Stimulated activated CD4-positive, alpha-beta T cell treated with anti-CD3 and anti-CD28 coated beads, Interleukin-1b, Interleukin-23, amount 100 ng/mL, for 24 hours (primary cell): ENCODE measurements at places on chromosomes 6 and 20.
A peak's percentile ranks its signal among the peaks of the same experiment; 100 is the strongest.

DNA sequence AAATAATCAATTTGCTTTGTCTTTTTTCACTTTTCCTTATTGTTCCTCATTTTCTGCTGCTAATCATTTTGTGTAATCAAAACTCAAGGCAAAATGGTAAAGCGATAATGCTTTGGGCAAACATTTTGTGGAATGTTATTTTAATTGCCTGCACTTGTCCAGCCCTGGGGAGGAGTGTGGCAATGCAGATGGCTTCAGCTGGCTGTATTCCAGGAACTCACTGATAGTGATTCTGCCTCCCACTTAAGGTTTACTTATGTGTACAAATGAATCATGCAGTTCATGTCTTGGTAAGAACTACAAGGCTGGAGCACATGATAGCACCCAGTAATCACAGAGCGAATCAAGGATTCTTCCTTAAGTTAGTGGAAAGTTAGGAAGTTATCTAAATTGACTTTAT is 107.8 kb downstream of the COL19A1 start:
- DNase-seq = no peak

DNA sequence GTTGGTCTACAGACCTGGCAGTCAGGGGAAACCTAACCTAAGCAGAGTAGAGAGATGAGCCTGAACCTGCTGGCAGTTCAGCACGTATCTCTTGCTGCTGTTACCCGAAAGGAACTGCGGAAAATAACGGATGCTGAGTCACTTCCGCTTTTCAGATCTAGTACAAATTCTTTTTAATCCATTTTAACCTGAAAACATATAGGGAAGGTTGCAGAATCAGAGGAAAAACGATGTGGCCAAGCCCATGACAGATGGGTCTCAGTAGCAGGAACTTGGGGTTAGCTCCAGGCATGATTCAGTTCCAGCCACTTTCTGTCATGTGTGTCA is 351.9 kb upstream of the PRND start:
- peak; percentile 4 for DNase-seq

DNA sequence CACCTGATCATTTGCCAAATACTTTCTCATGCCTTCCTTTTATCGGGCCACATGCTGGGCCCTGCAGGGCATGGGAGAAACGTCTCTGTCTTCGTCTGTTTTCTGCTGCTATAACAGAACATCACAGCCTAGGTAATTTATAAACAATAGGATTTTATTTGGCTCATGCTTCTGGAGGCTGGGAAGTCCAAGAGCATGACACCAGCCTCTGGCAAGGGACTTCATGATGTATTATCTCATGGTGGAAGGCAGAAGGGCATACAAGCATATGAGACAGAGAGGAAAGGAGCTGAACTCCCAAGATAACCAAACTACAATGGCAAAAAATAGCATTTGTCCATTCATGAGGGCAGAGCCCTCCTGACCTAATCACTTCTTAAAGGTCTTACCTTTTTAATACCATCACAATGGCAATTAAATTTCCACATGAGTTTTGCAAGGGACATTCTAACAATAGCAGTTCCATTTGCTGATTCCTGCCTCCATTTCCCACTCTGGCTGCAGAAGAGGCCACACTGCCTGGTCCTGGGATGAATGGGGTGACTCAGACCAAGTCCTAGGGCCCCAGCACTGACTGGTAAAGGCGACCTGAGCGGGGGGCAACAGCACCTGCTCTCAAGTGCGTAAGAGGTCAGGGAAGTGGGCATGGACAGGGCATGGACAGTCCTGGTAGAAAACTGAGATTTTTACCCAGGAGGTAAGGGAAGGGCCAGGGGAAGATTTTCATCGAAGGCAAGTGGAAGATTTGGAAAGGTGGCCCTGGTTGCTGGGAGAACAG is 5.1 kb upstream of the ZBP1 start:
- DNase-seq = no peak

- no peak for DNase-seq
Measured at GRCh38 chr6:163955756-163956155, 541.2 kb downstream of the QKI start.
